ENCODE measurements at places on chromosomes 1 and 21. TPM values are rescaled to one million over a fixed set of nuclear protein-coding genes. Genes with fewer than 3 reads are reported as not detected.

HSD3B1 gene
- not detected for polyA plus RNA-seq

C1orf52 gene
- 28.0 TPM for polyA plus RNA-seq

GRCh38 chr1:64242895-64243756 is 39.7 kb downstream of the UBE2U start:
- no peak for DNase-seq

DNA sequence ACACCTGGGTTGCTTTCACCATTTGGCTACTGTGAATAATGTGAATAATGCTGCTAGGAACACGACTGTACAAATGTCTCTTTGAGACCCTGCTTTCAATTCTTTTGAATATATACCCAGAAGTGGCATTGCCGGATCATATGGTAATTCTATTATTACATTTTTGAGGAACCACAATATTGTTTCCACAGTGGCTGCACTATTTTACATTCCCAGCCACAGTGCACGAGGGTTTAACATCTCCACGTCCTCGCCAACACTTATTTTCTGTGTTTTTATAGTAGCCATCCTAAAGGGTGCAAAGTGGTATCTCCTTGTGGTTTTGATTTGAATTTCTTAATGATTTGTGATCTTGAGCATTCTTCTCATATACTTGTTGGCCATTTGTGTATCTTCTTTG is 15.7 kb downstream of the FHAD1 start:
- DNase-seq, result no peak

- no peak for DNase-seq
Measured at GRCh38 chr21:26784974-26785373, 60.2 kb downstream of the ADAMTS1 start.

GRCh38 chr1:74375376-74375775 is 137.0 kb downstream of the LRRC53 start:
- no peak for DNase-seq

GRCh38 chr1:47564570-47564969 is 126.7 kb downstream of the FOXD2 start:
- DNase-seq, result no peak

DNA sequence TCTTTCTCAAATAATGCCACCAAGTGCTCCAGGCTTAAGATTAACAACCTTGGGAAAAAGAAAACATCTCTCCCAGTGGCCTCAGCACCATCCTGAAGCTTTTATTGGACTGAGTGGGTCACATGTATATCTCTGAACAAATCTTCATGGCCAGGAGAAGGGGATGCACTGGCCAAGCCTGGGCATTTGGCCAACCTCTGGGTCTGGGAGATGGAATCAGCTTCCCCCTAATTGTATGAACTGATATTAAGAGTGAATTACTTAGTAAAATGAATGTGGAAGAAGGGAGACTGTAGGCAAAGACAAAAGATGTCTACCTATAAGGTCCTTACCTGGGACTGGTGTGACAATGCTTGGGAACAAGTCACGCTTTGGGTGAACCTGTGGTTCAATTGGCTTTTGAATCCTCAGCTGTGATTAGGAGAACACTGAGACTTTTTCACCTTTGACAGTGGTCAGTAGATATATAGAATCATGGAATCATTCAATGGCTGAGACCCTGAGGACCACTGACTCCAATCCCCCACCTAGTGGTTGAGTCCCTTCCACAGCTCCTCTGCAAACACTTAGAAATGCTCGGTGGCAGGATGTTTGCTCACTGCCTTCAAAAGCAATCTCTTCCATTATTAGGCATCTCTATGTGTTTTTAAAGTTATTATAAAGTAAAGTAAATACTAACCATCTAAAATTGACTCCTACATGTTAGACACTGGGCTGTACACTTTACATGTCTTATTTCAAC is 102.6 kb upstream of the ATP1A1 start:
- no peak for DNase-seq

DNA sequence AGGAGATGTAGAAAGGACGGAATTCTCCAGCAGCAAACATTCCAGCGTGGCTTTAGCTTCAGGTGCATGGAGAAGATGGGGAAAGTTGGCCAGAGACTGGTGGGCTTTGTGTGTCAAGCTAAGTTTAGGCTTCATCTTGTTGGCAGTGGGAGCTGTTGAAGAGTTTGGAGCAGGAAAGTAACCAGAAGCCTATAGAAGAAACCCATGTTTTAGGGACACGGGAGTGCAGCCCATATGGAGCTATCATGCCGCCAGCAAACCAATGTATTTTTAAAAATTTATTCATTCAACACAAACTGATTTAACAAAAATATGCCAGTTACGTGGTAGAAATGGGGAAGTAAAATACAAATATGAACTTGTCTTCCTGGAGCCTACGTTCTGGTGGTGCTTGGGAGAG is 53.7 kb downstream of the ACTL8 start:
- DNase-seq, result no peak

- DNase-seq, result no peak
Measured at GRCh38 chr21:36756527-36756926, 57.6 kb downstream of the SIM2 start.

DNA sequence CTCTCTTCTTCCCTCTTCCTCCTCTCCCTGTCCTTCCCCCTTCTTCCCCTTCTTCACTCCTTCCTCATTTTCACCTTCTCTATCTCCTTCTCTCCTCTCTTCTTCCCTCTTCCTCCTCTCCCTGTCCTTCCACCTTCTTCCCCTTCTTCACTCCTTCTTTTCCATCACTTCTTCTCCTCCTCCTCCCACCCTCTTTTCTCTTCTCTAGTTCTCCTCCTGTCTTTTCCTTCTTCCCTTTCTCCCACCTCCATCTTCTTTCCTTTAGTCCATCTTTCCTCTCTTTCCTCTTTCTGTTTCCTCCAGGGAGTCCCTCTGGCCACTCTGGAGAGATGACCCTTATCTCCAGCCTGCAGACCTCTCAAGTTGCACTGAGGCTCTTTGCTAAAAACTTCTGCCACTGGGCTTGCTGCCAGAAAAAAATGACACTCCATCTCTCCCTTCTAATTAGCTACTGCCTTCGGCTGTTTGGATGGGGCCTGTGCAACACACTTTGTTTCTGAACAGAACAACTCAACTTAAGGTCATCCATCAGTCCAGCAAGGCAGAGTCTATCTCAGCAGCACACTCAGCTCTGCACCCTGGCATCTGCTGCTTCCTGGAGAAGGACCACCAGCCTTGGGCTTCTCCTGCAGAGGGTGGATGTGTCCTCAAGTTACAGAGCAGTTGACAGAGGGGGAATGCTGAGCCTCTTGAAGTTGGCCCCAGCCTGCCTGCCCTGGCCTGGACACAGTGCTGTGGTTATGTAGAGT is 538.8 kb downstream of the MATN1 start:
- no peak for DNase-seq
